ENCODE measurements at places on chromosomes 3 and 15.
A peak's percentile ranks its signal among the peaks of the same experiment; 100 is the strongest.

DNA sequence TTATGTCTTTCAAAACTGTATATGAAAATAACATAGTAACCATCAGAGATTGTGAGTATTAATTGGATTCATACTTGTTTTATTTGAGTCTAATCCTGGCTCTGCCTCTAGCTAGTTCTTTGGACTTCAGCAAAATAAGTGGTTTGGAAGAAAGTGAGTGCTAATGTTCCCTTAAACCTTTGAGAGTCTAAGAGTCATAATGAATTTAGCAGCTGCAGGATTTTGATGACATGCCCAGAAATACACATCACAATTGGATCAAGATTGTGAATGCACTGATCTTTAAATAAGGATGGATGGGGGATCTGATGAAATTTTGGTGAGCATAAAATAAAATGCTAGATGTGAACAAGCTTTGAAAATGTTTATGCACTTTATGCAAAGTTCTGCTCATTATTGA is 79.9 kb upstream of the FAM98B start:
- DNase-seq = no peak

GRCh38 chr3:108311797-108312196 is 15.4 kb downstream of the HHLA2 start:
- DNase-seq = no peak

DNA sequence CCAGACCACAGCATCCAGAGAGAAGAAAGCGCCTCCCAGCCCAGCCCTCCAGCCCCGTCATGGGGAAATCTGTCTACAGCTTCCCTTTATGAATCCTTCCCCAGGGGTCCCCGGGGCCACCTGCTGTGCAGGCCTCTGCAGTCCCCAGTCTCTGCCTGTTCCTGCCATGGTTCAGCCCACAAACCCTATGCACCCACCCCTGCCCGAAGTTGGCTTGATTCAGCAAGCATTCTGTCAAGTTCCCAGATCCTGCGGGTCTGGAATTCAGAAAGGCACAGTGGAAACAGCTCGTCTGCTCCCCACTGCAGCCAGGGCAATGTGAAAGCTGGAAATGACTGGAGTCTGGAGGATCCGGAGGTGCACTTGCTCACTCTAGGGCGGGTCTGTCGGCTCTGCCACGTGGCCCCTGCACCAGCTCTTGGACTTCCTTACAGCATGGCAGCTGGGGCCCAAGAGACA is 2.9 kb upstream of the OCA2 start:
- DNase-seq = no peak

DNA sequence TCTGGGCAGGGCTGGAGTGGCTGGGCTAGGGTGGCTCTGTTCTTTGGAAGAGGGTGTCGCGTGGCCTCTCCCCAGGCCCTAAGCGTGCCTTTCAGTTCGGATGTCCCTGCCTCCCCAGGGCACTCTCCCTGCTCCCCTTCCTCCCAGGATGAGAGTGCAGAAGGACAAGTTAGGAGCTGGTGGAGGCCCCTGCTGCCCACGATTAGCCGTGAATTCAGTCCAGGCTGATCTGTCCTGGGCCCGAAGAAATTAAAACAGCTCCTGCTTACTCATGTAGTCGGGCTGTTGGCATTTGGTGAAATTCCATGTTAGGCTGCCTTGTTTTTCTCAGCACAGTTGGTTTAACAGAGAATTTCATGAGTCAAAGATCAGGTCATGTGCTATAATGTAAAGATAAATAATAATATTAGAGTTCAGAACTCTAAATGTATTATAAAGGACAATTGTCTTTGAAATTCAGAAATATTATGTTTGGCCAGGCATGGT is 24.5 kb downstream of the NIPA1 start:
- no peak for DNase-seq

- DNase-seq = peak; percentile 81
Observed at GRCh38 chr3:51371943-51372557, 13.0 kb upstream of the MANF start.

GRCh38 chr15:77454951-77455350 is 34.3 kb downstream of the HMG20A start:
- no peak for DNase-seq

DNA sequence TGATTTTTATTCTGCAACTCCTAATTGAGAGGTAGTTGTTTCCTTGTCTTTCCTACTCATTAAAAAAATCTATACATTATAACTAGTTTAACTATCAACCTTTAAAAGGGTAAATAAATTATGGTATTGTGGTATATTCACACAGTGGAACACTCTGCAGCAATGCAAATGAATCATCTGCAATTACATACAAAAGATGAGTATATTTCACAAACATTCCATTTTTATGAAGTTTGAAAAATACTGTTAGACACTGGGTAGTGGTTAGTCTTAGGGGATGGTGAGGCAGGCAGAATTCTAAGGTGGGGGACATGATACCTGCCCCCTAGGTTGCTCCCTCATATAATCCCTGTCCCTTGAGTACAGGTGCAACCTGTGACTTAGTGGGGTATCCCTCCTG is 44.0 kb upstream of the MAGI1 start:
- no peak for DNase-seq

DNA sequence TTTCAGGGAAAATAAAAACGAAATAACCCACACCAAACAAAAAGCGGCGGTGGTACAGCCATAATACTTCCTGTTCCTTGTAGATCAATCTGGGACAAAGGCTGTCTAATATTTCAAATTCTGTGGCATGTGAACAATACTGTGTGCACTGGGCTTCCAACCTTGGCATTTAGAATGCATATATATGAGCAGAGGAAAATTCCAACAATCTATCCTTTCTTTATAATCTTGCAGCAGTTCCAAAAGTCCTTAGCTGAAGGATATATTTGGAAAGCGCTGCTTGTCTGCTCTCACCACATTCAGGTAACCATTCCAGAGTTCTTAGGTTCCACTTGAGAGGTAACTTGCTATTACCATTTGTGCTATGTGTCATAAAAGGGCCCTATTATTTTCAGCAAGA is 231.8 kb downstream of the RBMS3 start:
- DNase-seq = no peak

DNA sequence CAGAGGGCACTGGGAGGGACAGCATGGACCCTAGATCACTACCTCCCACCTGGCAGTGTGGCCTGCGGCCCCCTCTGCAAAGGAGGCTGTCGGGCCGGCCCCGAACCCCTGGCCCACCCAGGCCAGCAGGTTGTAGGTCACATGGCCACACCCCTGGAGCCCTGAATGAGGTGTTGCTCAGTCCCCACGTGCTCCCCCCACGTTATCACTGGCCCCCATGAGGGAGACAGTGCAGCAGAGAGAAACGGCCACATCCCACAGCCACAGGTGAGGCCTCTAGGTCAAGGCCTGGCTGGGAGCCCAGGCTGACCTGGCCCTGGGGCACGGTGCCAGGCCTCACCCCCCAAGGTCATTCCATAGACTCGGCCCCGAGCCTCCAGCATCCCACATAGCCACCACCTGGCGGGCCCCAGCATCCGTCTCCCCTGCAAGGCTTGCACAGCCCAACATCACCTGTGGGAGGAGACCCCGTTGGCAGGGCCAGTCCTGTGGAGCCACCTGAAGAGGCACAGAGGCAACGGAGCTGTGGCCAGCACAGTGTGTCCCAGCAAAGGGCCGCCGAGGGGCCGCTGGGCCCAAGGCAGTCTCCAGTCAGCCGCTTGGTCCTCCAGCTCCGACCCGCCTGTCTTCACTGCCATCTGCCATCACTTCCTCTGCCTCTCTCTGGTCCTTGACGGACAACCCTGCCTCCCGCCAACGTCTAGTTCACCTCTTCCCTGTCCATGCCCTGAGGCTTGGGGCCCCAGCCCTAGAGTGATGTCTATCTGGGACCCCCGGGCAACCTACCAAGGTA is 53.1 kb downstream of the DNAJB8 start:
- DNase-seq = no peak

GRCh38 chr15:74240002-74240568 is 4.0 kb downstream of the CCDC33 start:
- DNase-seq = peak; percentile 36

DNA sequence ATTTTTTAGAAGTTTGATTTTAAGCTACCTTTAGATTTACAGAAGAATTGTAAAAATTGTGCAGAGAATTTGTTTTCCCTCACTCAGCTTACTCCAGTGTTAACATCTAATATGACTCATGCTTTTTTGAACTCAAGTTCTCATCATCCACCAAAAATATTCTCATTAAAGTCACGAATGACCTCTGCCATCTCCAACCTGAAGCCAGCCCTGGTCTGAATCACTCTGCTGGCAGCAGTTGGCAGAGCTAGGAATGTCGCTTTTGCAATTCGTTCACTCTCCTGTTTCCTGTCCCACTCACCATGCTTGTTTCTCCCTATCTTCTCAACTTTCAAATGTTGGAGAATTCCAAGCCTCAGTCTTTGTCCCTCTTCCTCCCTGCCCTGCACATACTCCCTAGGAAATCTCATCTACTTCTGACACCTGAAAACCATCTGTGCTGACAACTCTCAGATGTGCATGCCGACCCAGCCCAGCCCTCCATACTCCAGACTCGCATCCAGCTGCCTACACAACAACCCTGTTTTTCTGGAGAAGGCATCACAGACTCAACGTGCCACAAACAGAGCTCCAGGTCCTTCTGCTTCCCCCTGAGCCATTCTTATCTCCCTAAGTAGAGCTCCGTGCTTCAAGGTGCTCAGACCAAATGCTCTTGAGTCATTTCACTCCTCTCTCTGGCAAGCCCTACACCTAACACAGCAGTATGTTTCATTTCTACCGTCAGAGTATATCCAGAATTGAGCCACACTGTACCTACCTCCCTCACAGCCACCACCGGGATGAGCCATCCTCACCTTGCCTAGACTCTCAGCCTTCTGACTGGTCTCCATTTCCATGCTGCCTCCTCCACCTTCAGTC is 24.9 kb downstream of the PRR23E start:
- DNase-seq = no peak

DNA sequence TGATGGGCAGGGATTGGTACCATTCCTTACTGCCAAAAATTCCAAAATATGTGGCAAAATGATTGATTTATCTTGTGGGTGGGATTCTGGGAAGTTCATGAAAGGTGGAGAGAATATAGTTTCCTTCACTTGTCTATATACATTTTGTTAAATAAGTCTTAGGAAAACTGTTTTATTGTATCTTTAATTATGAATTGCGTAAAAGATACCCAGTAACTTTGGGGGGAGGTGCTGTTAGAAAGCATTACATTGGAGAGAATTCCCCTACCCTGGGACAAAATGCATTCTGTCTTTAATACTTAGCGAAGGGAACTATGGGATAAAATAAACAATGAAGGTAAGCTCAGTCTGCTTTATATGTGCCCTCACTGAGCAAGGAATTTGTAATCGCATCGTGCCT is 4.6 kb downstream of the SETD5 start:
- no peak for DNase-seq

- DNase-seq = no peak
Observed at GRCh38 chr3:50167069-50167840, 12.1 kb downstream of the SEMA3F start.

- DNase-seq = no peak
Observed at GRCh38 chr3:137669519-137670060, 94.5 kb upstream of the SOX14 start.

GRCh38 chr3:184562878-184563560 is 1.4 kb downstream of the EPHB3 start:
- DNase-seq = no peak

- DNase-seq = peak; percentile 79
Observed at GRCh38 chr15:74209997-74210671, 7.5 kb upstream of the STRA6 start.

DNA sequence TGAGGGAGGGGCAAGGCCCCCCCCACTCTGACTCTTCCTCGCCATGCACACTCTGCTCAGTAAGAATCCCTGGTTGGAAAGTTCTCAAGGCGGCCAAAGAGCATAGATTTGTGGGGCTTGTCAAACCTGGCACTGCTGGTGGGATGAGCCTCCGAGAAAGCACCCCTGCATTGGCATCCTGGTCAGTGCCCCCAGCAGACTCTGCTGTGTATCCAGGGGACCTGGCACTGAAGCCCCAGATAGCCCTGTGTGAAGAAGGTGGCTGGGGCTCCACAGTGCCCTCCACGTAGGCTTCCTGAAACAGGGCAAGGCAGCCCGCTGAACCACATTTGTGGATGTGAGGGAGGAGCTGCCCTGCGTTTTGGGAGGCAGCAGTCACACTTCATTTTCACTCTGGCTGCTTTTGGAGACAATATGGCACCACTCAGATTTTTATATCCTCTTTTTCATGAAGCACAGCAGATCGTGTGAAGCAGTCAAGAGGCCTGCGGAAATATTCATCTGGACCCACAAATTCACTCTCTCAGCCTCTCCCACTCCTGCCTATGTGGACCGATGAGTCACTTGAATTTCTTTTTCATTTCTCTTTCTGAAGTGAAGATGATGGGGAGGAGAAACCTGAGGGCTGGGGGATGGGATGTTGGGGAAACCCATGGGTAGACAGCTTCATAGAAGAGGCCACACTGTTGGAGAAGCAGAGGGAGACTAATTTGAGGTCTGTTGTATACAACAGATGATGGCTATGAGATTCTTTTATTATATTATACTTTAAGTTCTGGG is 88.7 kb upstream of the BCL6 start:
- no peak for DNase-seq

GRCh38 chr3:122803977-122804376 is 9.1 kb downstream of the SLC49A4 start:
- no peak for DNase-seq

GRCh38 chr3:103968751-103969150 is 1398.0 kb upstream of the ALCAM start:
- no peak for DNase-seq
